ENCODE measurements at places on chromosomes 2 and 18. TPM values are rescaled to one million over a fixed set of nuclear protein-coding genes. Genes with fewer than 3 reads are reported as not detected.

Gene AMMECR1L
- total RNA-seq: 14.2 TPM

DNA sequence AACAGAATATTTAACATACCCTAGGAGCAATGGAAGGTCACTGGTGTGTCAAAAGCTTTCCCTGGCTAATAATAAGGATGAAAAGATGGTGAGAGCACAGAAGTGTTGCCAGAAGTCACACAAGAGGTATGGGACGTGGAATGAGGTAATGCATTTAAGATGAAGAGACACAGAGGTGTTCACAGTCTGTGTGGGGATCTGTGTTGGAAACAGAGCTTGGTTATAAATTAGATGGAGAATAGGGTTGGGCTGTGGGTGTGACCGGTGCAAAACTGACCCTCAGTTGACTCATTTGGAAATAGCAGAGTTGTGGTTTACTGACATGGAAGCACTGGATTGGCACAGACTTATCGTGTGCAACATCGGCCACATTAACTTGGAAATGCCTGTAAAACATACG, 372.5 kb downstream of the SATB2 start:
- no peaks in the 10 kb centered on the region for H3K27me3 ChIP-seq
- H3K4me3 ChIP-seq: no peak overlapping the region
- no peaks in the 10 kb centered on the region for H3K36me3 ChIP-seq
- DNase-seq: no peak
- H3K4me1 ChIP-seq: no peaks in the 10 kb centered on the region

Gene MOGAT1
- not detected for total RNA-seq

DNA sequence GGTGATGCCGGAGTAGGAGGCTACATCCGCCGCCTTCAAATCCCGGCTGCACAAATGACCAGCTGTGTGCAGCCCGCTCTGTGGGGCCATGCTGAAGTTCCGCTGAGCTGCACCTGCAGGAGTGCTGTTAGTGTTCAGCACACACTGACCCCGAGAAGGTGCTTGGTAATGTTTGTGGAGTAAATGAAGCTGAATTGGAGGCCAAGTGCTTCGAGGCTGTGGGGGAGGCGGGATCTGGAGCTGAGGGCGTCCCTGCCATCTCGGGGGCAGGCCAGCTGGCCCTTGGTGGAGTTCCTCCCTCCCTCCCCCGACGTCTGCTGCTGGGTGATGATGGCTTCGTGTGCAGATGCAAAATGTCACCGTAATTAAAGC, 23.2 kb downstream of the KCNF1 start:
- peaks cover 2% of the 10 kb centered on the region for H3K4me1 ChIP-seq
- no peak overlapping the region for H3K4me3 ChIP-seq
- DNase-seq: no peak

Gene NAT8
- not detected for total RNA-seq

DNA sequence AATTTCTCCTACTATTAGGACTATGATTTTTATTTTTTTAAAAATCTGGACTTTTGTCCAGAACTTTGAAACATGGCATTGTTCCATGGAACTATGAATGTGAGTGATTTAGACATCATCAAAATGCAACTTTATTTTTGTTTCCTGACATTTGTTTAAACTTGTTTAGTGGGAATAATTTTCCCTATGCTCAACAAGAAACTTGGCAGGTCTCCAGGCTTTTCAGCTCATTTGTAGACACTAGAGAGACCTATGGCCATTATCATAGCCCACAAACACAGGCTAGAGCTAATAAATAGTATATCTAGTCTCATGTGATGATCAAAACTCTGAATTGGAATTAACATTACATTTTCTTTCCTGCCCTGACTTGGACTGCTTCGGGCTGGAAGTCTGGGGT, 145.1 kb upstream of the CELF4 start:
- no peak for DNase-seq
- H3K27me3 ChIP-seq: no peaks in the 10 kb centered on the region
- no peak overlapping the region for H3K27ac ChIP-seq
- H3K4me1 ChIP-seq: no peaks in the 10 kb centered on the region

Gene MC2R
- total RNA-seq: not detected

Measured in activated CD4-positive, alpha-beta T cell treated with anti-CD3 and anti-CD28 coated beads for 36 hours (primary cell).